ENCODE measurements at places on chromosomes 12 and 14.
A peak's percentile ranks its signal among the peaks of the same experiment; 100 is the strongest.

DNA sequence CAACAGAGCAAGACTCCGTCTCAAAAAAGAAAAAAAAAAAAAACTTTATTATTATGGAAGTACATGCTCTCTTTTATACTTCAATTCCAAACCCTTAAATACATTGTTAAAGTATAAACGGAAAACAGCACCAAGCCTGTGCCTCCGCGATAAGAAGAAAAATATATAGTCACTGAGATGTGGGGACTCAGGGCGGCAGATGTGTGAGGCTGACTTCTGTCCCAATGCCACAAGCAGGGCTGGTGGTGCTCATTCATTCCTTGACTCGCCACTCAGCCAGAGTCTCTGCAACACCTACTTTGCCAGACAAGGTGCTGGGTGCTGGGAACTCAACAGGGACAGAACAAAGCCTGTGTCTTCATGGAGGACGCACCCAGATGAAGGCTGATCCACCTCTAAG, 13.8 kb downstream of the LGMN start:
- no peak for DNase-seq

GRCh38 chr12:53252349-53252916, 15.7 kb upstream of the ESPL1 start:
- no peak for DNase-seq

- DNase-seq = no peak
These were observed 29.5 kb upstream of the FBXO34 start for GRCh38 chr14:55241673-55242072.

DNA sequence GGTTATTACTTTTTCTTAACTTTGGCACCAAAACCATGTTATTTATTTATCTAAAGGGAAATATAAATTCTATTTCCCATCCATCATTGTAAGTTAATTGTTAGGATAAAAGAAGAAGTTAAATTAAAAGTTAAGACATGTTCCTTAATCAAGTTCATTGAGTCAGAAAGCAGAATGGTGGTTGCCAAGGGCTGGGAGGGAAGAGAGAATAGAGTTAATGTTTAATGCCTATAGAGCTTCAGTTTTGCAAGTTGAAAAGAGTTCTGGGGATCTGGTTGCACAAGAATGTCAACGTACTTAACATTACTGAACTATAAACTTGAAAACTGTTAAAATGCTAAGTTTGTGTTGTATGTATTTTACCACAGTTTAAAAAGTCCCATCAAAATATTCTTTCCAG, 63.2 kb upstream of the NR2C1 start:
- DNase-seq = no peak

GRCh38 chr12:87283886-87284285, 745.3 kb downstream of the C12orf50 start:
- no peak for DNase-seq

DNA sequence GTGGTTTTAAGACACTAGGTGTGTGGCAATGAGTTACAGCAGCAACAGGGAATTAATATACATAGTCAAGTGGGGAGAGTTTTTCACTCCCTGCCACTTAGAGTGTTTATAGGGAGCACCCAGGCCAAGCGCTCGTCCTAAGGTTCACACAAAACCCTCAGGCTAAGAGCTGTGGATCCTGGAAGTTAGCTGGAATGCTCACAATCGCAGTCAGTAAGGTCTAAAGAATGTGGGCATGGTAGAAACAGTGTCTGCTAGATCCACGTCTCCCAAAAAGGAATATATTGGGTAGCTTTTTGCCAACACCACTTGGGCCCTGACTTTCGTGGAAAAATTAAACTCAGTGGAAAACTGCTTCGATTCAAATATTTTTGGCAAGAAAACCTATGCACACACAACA, 36.6 kb downstream of the STAB2 start:
- no peak for DNase-seq

- DNase-seq = no peak
These were observed 85.5 kb upstream of the NUDT4 start for GRCh38 chr12:93292213-93292612.

DNA sequence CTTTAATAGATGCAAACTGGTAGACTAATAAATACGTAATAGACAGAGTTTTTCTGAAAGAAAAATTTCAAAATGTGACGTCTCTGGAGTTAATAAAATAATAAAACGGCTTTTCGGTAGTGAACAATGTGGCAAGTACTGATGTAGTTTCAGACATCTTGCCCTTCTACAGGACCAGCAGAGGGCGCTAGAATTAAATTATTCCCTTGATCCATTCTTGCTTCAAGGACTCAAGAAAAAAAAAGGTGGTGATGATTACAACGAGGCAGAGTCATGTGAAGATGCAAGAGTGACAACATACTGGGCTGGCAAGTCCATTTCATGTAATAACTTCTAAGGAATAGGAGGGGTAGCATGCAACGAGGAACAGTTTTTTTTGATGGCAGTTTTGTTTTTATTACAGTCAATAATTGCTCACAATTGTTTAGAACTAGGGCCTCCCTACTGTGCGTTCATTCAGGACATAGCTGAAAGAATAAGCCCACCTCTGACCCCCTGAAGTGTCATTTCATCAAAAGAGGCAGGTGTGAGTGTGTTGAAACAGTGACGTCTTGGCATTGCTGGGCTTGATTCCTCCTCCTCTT, 101.0 kb upstream of the GZMB start:
- DNase-seq = peak; percentile 18

GRCh38 chr12:52537101-52537500, 15.8 kb downstream of the KRT71 start:
- DNase-seq = no peak

DNA sequence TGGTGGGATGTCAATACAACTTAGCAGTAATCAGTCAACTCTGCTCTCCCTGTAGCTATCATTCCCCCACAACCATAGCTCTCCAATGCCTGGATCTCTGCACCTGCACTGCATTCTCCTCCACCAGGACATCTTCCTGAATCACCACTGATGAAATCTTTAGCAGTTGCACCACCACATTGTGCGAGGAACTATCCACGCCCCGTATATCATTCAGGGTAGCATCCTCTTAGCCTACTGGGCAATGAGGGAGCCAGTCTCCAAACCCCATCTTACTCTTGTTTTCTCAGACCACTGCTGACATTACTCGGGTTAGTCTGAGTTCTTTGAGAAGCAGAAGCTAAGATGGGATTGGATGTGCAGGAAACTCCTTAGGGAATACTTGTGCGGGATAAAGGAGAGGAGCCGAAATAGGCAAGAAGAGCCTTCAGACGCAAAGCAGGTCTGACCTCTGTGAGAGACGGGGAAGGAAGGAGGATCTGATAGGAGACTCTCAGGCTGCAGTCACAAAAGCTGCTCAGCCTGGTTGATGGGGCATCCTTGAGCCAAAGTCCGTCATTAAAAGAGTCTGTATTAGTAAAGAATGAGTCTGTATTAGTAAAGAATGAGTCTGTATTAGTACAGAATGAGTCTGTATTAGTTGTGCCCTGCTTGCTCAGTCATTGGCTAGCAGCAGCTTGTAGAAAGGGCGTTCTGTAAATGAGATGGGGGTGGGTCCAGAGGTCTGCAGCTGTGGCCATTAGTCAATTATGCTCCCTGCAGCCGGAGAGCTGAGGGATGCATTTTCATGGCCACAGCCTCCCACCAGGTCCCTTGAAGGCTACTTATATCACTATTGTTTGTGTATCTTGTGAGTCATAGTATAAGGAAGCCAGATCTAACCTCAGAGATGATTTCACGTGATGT, 49.6 kb upstream of the RASSF3 start:
- no peak for DNase-seq

DNA sequence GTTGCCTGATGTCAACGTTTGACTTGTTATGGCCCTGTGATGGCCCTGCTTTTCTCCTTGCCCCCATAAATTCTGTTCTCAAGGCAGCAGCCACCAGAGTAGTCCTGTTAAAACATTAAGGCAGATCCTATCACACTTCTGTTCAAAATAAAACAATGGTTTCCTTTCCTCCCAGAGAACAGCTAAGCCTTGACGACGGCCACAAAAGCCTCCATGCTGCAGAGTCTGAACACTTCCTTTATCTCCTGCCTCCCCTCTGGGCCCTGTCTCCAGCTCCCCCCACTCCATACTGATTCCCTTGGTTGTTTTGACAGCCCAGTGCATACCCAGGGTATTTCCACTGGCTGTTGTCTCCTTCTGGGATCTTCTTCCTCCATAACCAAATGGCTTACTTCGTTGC, 618.1 kb downstream of the MED13L start:
- no peak for DNase-seq

- DNase-seq = no peak
These were observed 16.8 kb downstream of the C14orf132 start for GRCh38 chr14:96055753-96056508.

- DNase-seq = no peak
These were observed 2.0 kb upstream of the MYH6 start for GRCh38 chr14:23409966-23410635.

DNA sequence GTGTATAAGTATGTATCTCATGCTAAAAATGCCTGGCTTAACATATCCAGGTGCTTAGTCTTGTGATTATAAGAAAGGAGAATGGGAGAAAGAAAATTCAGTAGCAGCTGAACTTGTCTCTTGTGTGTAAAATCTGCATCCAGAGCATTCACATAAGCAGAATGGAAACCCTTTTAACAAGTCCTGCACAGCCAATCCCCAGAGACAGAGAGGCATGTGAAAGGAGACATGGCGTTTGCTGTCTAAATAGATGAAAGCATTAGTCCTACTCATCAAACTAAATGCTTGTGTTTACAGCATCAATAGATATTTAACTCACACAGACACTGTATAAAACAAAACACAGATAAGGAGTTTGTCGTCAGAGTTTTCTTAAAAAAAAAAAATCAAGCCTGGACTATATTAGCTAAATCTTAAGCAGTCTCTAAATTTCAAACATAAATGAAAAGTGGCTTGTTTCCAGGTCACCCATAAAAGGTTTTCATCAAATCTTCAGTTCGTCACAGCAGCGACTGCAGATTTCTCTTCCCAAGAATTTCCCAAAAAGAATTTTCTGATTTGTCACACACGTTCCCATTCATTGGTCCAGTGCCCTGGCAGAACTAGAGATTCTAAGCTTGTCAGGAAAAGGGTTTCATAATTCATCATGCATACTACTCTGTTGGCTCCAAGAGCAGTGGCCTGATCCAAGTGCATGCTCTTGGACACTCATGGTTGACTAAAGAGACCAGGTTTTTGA, 249.2 kb downstream of the BTG1 start:
- DNase-seq = no peak

GRCh38 chr12:124566997-124567672, at the start of gene NCOR2:
NCOR2 (minus strand) TSS chr12:124567612; CDS start chr12:124495251, 72,361 bp downstream.
- peak; percentile 55 for DNase-seq

All from activated CD4-positive, alpha-beta T cell treated with anti-CD3 and anti-CD28 coated beads, Interleukin-2, amount 50 U/mL, for 48 hours (primary cell).